HFFc6 (cell line): ENCODE measurements at places on chromosomes 6 and 20. TPM values are rescaled to one million over a fixed set of nuclear protein-coding genes. Genes with fewer than 3 reads are reported as not detected.

- no peak for DNase-seq
Measured at GRCh38 chr6:107633680-107634323, 143.9 kb downstream of the SOBP start.

The LRRN4 gene
- total RNA-seq = not detected in 3 replicates

DNA sequence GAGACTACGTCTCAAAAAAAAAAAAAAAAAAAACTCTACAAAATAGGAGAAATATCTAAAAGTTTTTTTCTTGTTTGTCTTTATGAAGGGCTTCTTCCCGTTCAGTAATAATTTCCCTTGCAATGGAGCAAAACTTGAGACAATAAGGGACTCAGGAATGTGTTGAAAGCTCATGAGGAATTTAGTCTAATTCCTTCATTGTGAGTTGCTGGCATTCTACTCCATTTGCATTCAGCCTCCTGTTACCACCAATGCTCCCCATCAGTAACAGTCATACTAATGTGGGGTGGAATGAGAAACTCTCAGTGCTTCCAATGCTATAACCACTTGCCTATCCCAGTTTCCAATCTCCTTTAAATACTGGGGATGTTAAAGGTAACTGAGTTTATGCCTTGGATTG, 576.7 kb upstream of the AGPAT4 start:
- no peak for DNase-seq

The MAS1 gene
- not detected in 2 replicates for total RNA-seq

The TMEM200A gene
- 80.6 to 131 TPM (median 90.1 TPM) in 3 replicates for total RNA-seq

DNA sequence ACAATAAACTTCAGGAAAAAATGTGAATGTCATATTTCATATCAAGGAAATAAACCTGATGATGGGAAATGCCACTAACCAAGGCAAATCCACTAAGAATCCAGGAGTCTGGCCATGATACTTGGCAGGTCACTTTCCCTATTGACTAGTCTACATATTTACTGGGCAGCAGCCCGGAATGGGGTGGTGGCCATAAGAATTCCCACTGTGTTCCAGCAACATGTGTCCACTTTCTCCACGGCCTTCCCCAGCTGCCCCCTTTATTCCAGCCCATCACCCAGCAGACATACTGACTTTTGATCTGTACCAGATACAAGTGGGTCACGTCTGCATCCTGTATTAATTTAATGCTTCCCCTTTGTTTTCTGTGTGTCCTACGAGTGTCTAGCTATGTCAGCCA, 234.5 kb upstream of the PRDM1 start:
- DNase-seq = no peak

The TCFL5 gene
- total RNA-seq = 20.5 to 25.2 TPM (median 25.0 TPM) in 3 replicates

GRCh38 chr6:131146865-131147264, 11.6 kb downstream of the AKAP7 start:
- no peak for DNase-seq

The CBLN4 gene
- total RNA-seq = not detected in 3 replicates

DNA sequence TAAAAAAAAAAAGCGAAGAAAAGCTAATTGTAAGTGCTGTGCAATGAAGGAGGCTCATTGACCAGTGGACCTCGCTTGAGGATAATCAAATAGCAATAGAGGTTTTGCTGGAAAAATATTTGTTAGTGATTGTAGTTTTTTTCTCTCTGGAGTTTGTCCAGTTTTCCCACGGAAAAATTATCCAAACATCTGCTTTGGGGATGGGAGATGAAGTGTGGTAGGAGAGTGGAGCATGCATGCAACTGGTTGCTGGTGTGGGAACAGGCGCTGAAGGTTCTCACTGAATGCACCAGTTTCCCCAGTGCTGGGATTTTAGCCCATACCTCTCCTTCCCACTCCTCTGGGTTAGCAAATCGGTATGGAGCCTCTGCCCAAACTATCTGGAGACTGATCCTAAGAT, 281.7 kb upstream of the TAB2 start:
- no peak for DNase-seq

GRCh38 chr20:54606380-54606779, 131.0 kb downstream of the DOK5 start:
- no peak for DNase-seq

GRCh38 chr6:121216928-121217327, 117.4 kb downstream of the TBC1D32 start:
- no peak for DNase-seq

DNA sequence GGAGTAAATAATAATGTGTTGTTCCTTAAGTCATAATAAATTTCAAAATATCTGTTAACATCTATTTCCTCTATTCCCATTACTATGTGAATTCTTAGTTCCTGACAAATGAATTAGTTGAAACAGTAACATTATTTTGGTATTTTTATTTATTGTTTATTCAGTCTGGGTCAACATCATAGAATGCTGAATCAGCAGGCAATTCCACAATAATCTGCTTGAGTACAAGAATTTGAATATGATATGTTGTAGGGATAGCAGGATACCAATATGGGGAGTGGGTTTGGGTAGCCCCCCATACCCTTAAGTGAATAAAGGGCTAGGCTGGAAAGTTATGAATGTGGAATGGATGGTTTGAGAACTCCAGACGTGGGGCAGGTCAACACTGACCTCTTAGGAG, 373.2 kb upstream of the CHD6 start:
- no peak for DNase-seq

GRCh38 chr6:154885214-154885613, 109.9 kb upstream of the TIAM2 start:
- no peak for DNase-seq

DNA sequence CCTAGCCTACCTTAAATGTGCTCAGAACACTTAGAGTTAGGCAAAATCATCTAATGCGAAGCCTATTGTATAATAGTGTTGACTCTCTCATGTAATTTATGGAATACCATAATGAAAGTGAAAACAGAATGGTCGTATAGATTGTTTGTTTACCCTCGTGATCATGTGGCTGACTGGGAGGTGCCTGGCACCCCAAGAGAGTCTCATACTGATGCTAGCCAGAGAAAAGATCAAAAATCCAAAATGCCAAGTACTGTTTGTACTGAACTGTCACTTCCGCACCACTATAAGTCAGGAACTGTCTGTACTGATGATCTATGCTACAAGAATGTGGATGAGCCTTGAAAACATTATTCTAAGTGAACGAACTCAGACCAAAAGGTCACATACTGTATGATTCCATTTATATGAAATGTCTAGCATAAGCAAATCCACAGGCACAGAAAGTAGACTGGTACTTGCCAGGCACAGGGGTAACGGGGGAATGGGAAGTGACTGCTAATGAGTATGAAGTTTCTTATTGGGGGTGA, 22.4 kb downstream of the ZMYND8 start:
- peak; percentile 97 for DNase-seq

The HSPA1L gene
- 1.6 to 1.7 TPM (median 1.7 TPM) in 3 replicates for total RNA-seq

- no peak for DNase-seq
Measured at GRCh38 chr6:36327226-36327918, 9.3 kb downstream of the BNIP5 start.

The PRKN gene
- total RNA-seq = not detected in 3 replicates

GRCh38 chr20:1868856-1869255, 26.4 kb upstream of the SIRPA start:
- no peak for DNase-seq

GRCh38 chr6:100617633-100618350, 153.1 kb upstream of the SIM1 start:
- peak; percentile 62 for DNase-seq

GRCh38 chr6:105832313-105832761, 253.8 kb upstream of the PRDM1 start:
- no peak for DNase-seq

DNA sequence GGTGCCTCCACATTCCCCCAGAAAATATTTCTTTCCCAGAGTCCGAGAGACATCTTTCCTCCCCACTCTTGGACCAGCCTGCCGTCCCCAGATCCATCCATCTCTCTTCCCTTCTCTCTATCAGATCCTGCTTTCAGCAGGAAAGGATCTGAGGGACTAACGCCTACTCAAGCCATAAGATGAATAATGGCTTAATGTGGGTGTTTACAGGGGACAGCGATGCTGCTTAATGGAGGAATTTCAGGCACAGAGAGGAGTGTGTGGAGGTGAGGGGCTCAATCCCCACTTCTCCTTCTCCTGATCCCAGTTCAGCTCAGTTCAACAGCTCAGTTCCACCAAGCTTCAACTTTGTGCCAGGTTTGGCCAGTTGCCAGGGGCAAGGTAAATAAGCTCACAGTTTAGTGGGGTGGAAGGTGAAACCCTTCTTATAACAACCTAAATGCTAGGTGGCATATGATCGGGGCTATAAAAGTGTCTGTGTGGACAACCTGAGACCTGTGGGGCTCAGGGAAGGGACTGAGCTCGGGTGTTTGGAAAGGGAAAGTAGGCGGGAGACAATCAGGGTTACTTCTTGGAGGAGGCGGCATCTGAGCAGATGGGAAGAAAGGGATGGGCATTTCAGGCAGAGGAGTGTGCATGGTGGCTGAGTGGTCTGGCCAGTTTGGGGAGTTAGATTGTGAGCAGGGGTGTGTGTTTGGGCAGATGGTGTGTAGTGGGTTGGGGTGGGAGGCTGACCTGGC, 55.8 kb downstream of the CDH22 start:
- DNase-seq = no peak

The KCNB1 gene
- total RNA-seq = 0.22 to 0.24 TPM in 2 of 3 replicates, not detected in the other

DNA sequence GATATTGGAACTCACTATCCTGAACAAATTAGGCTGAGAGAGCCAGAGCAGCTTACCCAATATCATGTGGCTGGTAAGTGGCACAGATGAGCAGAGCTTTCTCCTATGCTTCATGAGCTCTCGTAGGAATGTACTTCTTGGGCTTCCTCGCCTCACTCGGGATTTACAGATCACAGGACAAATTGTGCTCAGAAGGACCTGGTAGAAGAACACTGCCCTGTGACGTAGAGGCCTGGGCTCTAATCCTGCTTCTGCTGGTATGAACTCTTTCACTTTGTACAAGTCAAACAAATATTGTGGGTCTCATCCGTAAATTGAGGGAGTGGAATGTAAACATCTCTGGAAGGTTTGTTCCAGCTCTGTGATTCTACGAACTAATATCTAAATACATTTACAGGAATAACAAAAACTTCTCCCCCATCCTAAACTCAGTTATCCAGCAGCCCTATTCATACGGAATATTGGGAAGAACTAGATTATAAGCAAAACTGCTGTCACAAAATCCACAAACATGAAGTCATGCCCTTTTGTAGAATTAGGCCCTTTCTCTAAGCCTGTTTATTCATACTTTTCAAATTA, 187.6 kb downstream of the CLIC5 start:
- DNase-seq = no peak

The MEI4 gene
- not detected in 3 replicates for total RNA-seq

DNA sequence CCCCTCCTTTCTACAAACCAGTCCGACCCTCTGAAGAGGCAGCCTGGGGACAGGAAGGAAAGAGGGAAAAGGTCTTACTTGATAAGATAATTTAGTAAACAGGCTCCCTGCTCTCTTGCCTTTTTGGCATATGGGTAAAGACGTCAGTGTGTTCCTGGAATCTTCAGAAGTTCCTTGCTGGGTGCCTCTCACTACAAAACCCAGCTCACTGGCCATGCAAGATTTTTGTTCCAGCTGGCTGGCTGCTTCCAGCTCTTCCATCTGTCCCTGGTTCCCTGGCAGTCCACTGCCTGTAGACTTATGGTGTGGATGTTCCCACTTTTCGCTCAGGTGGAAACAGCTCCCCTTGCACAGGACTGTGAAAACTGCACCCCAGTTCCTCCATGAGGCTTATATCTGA, 57.4 kb downstream of the MOCS1 start:
- DNase-seq = no peak

DNA sequence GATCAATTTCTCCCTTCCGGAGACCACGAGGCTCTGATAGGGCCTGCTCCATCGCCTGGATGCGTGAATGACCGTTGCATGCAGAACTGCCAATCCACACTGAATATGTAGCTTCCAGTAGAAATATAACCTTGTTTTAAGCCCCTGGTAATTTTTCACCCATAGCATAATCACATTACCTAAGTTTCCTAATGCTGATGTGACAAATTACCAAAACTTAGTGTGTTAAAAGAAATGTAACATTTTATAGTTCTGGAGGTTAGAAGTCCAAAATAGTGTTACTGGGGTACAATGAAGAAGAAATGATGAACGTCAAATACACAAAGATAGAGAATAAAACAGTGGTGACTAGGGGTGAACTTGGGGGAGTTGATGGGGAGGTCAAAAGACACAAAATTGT, 22.0 kb upstream of the SIRPD start:
- no peak for DNase-seq

The VAPB gene
- total RNA-seq = 48.1 to 54.8 TPM (median 52.6 TPM) in 3 replicates

The ID4 gene
- 7.3 to 11.6 TPM (median 8.3 TPM) in 3 replicates for total RNA-seq

DNA sequence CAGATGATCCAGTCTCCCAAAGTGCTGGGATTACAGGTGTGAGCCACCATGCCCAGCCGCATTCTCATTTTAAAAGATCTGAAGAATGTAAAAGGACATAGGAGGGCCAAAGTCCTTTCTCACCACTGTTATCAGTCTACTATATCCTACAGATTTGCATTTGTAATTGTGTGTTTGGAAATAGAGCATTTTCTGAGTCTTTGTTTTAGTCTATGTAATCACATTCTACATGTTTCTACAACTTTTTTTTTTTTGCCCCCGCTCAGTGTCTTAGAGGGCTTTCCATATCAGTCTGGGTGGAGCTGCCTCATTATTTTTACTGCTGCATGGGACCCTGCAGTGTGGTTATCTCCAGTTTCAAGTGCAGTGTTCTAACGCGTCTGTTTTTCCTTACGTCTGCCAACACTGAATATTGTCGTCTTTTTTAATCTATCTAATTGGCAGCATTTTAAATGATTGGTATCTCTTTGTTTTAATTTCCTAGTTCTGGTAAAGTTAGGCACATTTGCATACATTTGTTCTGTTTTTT, 7.8 kb downstream of the CUL9 start:
- no peak for DNase-seq

The SAMHD1 gene
- total RNA-seq = 19.8 to 24.1 TPM (median 23.6 TPM) in 3 replicates

The MATN4 gene
- total RNA-seq = not detected in 3 replicates

GRCh38 chr20:39986173-39986904, 702.7 kb downstream of the MAFB start:
- DNase-seq = no peak

The HINT3 gene
- 12.6 to 13.9 TPM (median 13.0 TPM) in 3 replicates for total RNA-seq

DNA sequence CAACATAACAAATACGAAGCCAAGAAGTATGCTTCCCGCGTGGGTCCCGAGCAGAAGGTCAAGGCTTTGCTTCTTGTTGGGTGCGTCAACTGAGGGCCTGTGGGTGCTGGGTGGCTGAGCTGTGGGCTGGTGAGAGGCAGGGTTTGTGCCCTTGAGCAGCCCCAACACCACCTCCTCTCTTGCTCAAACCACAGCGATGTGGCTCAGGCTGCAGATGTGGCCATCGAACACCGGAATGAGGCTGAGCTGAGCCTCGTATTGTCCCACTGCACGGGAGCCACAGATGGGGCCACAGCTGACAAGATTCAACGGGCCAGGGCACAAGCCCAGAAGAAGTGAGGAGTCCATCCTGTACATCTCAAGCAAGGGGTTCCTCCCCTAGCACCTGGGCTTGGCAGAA, 7.0 kb upstream of the PTPRA start:
- DNase-seq = no peak

- DNase-seq = no peak
Measured at GRCh38 chr20:61349447-61350165, 97.5 kb downstream of the CDH4 start.

DNA sequence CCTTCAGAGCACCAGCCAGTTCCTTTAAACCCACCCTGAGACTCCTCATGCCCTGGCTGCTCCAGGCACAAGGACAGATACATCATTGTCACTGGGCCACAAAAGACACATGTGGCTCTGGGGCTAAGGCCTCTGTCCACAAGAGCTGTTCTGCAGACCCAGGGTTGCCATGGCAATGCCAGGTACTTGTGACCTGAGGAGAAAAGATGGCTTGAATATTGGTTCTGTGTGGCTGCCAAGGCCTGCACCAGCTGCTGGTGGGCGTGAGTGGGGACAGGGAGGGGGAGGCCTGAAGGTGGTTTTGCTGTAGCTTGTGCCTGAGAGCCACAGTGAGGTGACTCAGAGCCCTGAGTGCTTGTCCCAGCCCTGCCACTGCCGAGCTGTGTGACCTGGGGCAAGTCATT, 31.8 kb downstream of the SAYSD1 start:
- DNase-seq = no peak

The SDCBP2 gene
- 0.51 to 0.79 TPM (median 0.75 TPM) in 3 replicates for total RNA-seq
